Foreskin keratinocyte (primary cell): ENCODE measurements at places on chromosomes 2 and 18.
A peak's percentile ranks its signal among the peaks of the same experiment; 100 is the strongest.

DNA sequence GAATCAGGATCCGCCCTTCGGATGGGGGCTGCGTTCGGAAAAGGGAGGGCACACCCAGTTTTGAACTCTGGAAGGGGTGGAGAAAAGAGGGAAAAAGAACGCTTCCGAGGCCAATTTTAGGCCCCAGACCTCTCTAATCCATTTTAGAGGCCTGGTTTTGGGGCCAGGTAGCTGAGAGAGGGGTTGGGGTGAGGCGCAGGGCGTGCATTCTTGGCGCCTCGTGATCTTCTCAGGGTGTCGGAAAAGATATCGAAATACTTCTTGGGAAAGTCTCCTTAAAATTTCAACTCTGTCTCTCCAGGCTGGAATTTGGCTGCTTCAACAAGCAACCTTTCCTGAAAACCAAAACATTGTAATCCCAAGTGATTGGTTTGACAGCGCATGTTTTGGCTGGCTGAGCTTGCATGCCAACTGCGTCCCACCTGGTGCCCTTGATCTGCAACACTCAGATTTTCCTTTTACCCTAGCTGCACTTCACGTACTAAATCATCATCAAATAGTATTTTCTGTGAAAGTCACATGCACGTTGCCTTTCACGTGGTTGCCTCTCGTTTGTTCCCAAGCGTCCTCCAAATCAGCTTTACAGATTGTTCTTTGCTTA, 864 bp upstream of the XPO1 start:
- DNase-seq: peak; percentile 61

DNA sequence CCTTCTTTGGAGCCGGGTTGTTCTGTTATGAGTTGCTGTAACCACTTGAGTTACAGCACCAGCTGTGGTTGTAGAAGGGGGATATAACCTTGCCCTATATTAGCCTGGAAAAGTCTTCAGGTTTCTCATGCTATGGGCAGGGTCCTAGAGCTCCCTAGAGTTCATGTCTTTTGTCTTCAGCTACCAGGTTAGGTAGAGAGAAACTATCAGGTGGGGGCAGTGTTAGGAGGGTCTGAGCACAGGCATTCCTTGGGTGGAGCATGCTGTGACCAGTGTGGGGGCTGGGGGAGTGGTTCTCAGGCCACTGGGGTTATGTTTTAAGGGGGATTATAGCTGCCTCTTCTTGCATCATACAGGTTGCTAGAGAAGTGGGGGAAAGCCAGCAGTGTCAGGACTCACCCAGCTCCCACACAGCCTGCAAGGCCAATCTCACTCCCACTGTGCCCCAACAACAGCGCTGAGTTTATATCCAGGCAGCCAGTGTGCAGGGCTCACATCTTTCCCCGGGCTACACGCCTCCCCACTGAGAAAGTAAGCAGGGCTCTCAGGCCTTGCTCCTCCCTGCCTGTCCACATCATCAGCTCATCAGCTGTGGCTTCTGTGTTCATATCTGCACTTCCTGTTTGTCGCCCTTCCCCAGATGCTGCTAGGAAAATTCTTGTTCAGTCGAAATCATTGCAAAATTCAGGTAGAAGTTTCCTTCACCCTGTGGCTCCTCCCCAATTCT, 133.8 kb upstream of the NRXN1 start:
- DNase-seq: no peak

- no peak for DNase-seq
These were observed 113.8 kb downstream of the NFATC1 start for GRCh38 chr18:79509536-79509930.

DNA sequence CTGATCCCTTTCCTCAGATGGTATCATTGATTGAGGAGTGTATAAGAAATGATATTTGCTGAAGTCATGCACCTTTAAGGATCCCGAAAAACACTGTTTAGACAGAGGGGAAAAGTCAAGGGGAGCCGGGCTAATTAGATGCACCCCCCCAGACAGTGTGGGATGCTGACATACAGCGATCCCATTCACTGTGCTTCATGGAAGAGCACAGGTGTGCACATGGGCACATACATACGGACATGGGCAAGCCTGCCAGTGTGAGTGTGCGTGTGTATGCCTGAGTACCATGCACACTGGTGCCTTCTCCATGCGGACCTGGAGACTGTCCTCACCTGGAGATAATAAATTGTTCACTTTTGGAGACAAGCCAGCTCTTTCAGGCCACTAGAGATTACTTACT, 22.6 kb downstream of the MEIS1 start:
- DNase-seq: no peak

GRCh38 chr2:57417007-57417406, 629.6 kb upstream of the VRK2 start:
- DNase-seq: no peak

- DNase-seq: no peak
These were observed 599.5 kb upstream of the ZNF804A start for GRCh38 chr2:183998797-183999190.

DNA sequence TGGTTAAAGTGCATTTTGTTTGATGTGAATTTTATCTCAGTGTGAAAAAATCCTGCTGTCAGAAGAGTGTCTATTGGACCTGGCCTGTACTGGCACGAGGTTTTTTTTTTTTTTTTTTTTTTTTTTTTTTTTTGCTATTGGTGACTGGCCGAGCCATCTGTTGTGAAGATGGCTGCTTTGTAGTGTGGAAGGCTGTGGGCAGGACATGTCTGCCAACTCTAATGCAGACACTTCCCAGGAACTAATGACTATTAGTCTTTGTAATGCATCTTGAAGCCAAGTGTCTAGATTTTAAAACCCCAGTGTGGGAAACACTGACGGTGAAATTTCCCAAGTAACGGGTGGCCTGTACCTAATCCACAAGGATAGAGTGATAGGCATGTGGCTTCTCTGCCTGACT, 34.3 kb downstream of the ZAP70 start:
- DNase-seq: no peak

GRCh38 chr2:45741161-45741850, 89.8 kb downstream of the PRKCE start:
- DNase-seq: no peak

DNA sequence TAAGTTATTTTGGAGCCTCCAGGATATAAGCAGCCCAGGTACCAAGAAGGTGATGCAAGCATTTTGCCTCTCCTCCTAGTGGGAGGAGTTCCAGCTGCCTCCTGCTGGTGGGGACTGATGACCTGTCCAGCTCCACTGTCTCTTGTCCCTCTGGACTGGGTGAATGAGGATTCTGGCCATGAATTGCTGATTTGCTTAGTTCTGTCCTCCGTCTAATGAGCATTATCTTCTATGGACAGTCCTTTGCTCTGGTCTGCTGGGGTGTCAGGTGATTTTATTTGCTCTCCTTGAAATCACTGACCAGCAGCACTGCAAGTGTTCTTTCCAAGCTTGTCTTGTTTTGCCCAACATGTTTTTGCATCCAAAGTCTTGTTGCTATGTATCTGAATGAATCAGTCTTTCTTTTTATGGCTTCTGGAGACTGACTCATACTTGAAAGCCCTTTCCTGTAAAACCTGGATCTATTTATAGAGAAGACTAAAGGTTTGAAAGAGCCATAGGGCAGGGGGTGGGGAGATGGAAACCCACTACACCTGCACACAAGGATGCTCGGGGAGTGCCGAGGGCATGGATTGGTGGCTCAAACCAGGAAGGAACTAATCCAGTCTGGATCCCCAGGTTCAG, 40.5 kb upstream of the EFHD1 start:
- DNase-seq: peak; percentile 96

- no peak for DNase-seq
These were observed 174.3 kb downstream of the RBM43 start for GRCh38 chr2:151087377-151087776.

GRCh38 chr2:44789446-44789845, 152.1 kb upstream of the SIX3 start:
- no peak for DNase-seq

DNA sequence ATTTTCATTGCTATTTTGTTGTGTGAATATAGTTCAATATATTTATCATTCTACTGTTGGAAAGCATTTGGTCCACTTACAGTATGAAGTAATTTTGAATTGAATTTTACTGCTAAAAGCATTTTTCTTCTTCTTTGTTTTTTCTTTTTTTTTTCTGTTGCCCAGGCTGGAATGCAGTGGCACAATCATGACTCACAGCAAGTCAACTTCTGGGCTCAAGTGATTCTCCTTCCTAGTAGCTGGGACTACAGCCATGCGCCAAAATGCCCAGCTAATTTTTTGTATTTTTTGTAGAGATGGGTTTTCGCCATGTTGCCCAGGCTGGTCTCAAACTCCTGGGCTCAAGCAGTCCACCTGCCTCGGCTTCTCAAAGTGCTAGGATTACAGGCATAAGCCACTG, 2.4 kb upstream of the ETAA1 start:
- peak; percentile 54 for DNase-seq

GRCh38 chr18:3281456-3282400, 19.8 kb downstream of the MYL12B start:
- DNase-seq: peak; percentile 68

GRCh38 chr2:237964578-237965404, 2.0 kb upstream of the UBE2F start:
- DNase-seq: no peak

DNA sequence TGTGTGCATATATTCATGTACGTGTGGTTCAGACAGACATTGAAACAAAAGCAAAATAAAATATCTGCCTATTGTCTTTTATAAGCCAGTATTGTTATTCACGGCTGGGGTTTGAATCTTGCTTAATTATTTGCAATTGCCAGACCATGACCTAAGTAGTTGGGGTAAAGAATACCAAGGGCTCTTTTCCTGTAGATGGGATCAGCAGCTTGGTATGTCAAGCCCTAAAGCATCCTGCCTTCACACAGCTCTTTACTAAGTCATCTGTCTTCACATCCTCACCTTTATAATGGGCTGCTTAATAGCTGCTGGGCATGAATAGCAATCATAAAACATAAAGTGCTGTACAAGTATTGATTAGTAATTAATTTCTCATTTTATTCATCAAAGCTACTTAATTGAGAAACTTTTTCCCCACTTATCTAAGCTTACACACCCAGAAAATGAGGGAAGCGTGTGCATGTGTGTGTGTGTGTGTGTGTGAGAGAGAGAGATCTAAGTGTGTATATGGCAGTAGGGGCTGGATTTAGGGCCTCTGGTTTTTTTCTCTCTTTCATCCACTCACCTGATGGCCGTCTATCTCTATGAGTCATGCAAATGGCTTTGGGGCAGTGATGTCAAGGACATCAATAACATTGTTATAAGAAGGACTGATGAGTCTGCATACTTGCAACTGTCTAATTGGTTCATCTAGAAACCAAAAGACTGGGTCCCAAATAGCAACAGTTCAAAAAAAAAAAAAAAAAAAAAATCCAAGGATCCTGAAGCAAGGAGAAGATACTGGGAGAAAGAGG, 244.1 kb upstream of the TNP1 start:
- peak; percentile 84 for DNase-seq

GRCh38 chr2:609449-609848, 67.8 kb downstream of the TMEM18 start:
- DNase-seq: no peak

DNA sequence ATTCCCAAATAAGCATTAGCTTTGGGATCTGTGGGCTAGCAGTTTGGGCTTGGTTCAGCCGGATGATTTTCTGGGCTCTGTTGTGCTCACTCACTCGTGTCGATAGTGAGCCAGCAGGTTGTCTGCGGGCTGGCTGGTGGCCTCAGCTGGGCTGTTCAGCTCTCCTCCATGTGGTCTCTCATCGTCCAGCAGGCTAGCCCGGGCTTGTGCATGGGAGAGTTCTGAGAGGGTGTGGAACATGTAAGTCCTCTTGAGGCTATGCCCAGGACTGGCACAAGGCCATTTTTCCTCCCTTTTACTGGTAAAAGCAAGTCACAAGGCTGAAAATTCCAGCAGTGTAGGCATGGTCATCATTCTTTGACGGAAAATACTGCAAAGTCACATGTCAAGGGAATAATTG, 38.5 kb downstream of the NTSR2 start:
- no peak for DNase-seq

GRCh38 chr2:172434821-172435605, 7.6 kb downstream of the ITGA6 start:
- DNase-seq: peak; percentile 29

DNA sequence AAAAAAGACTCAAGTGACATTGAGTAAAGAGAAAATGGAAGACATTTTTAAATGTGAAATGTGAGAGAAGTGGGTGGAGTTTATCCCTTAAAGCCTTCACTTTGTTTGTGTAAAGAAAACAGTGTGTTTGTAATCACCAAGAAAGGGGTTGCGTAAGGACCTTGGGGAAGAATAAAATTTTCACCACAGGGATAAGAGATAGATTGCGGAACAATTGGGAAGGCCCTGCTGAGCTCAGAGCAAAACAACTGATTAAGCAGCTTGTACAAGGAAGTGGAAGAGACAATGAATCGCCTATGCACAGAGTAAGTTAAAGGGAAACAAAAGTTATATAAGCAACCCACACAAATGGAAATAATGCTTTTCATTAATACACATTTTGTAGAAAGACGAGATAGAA, 327.7 kb downstream of the RAD51AP2 start:
- no peak for DNase-seq

DNA sequence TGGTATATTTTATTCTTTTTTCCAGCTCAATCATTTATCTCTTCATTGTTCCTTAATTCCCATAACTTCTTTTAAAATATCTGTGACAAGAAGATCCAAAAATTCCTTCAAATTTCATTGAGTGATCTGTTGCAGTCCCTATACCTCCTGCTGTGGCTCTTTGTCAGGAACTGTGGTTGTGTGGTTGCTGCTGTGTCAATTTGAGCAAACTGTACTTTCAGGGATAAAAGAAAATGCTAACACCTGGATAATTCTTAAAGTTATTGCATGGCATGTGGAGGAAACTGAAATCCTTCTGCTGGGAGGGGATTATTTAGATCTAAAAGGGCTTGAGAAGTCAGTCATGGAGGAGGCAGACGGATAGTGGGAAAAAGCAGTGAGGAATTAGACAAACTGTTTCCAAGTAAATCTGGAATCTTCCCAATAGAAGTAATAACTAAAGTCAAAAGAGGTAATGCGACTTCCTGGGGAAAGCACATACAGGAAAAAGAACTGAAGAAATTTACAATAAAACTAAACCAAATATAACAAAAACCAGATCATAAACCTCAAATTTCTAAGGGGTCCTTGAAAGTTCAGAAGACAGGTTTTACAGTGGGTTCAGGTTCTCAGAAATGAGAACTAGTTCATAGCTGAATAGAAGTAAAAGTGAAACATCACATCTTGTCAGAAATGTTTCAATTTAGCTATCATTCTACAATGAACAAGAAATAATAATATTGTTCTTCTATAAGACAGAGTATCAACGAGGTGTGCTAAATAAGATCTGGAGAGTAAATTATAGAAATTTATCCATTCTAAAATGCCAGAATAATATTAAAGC, 33.5 kb upstream of the CD226 start:
- no peak for DNase-seq

DNA sequence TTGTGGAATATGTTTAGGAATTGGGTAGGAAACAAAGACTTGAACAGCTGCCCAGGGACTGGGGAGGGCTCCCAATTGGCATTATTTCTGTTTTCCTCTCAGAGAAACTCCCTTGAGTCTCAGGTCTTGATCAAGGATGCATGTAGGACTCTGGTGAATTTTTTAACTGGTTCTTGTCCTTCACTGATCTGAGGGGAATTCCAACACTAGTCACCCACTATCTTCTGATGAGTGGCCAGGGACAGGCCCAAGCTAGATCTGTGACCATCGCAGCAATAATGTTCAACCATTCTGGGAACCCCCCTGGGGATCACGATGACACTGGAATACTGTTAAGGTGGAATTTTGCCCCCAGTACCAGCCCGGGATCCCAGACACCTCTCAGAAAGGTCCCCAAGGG, 132.0 kb downstream of the SH3BP4 start:
- peak; percentile 33 for DNase-seq
